Stimulated activated naive CD8-positive, alpha-beta T cell treated with anti-CD3 and anti-CD28 coated beads, Interleukin-15, Interleukin-2, amounts not matched to agents 100 U/mL and 50 U/mL, for 24 hours (primary cell): ENCODE measurements at places on chromosomes 16 and 17.
A peak's percentile ranks its signal among the peaks of the same experiment; 100 is the strongest.

DNA sequence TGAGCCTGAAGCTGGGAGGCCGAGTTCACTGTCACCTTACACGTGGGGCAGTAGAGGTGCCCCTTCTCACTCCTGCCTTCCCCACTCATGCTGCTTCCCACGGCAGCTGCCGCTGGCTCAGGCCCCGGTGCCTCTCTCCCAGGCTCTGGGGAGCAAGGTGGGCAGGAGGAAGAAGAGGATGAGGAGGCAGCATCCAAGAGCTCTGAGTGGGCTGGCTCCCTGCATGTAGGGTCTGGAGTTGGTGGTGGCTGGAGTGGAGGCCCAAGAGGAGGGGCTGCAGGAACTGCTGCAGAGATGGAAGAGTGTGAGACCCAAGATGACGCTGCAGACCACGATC lies 8.9 kb downstream of the NKIRAS2 start:
- DNase-seq, result no peak

- DNase-seq, result no peak
Observed at GRCh38 chr16:64238571-64238970, 883.3 kb downstream of the CDH11 start.

- no peak for DNase-seq
Observed at GRCh38 chr16:17265154-17265553, 205.6 kb downstream of the XYLT1 start.

DNA sequence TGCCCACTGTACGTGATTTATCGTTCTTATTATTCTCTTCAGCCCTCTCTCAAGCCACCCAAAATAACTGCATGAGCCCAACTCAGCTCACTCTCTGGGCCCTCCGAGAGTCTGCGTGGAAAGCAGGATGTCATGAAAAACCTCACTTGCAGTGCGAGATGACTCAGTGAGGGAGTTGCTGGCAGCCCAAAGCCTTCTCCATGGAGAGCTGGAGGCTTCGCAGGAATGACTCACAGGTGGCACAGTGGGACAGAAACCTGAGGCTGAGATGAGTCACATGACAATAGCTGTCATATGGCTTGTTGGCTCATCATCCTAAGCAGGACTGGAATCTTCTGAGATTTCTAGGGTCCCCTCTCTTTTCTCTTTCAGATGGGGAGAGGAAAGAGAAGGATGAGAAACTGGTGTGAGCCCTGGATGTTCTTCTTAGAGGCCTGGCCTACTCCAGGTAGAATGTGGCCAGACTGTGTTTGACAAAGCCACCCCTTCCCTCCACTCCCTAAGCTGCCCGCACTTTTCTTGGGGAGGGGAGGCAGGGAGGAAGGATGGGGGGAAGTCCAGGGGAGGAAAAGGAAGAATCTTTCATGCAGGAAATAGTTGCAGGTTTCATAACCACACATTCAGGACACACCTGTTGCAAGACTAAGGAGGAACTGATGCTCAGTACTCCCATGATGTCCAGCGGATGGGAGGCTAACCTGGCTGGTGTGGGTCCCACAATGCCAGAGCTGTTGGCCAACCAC lies 160.6 kb upstream of the RPL38 start:
- DNase-seq, result peak; percentile 34

- peak; percentile 77 for DNase-seq
Observed at GRCh38 chr17:67390646-67391361, 13.7 kb downstream of the PITPNC1 start.

DNA sequence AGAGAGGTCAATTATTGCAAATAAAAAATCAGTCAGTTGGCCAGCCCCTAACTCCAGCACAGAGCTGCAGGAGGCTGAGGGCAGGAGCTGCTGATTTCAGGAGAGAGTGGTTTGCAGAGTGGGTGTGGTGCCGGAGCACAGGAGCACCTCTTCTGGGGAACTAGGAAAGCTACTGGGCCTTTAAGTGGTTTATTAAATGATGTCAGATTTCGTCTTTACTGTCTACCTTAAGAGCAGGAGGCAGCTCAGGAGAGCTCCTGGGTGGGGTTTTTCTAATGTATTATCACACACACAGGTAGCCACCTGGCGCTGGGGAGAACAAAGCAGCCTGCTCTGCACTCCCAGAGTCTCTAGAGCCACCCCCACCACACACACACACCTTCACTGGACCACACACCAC lies 11.5 kb upstream of the HAS3 start:
- no peak for DNase-seq
